M059J (cell line): ENCODE measurements at places on chromosomes 1 and 21. TPM values are rescaled to one million over a fixed set of nuclear protein-coding genes. Genes with fewer than 3 reads are reported as not detected.

GRCh38 chr1:109910963-109911798, 532 bp downstream of the CSF1 start:
- no peak for DNase-seq

DNA sequence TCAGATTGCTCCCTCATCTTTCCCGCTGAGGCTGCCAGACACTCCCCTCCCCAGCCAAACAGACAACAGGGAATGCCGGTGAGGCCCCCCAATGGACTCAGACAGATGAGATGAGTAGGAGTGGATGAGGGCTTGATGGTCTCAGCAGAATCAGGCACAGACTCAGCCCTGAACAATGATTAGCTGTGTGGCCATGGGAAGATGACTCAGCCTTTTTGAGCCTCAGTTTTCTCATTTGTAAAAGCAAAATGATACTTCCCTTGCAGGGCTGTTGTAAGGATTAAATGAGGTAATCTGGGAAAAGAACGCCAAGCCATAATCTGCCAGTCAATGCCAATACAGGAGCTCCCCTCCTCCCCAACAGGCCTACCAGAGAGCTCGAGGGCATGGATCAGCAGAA, 12.4 kb downstream of the C1orf198 start:
- no peak for DNase-seq

DNA sequence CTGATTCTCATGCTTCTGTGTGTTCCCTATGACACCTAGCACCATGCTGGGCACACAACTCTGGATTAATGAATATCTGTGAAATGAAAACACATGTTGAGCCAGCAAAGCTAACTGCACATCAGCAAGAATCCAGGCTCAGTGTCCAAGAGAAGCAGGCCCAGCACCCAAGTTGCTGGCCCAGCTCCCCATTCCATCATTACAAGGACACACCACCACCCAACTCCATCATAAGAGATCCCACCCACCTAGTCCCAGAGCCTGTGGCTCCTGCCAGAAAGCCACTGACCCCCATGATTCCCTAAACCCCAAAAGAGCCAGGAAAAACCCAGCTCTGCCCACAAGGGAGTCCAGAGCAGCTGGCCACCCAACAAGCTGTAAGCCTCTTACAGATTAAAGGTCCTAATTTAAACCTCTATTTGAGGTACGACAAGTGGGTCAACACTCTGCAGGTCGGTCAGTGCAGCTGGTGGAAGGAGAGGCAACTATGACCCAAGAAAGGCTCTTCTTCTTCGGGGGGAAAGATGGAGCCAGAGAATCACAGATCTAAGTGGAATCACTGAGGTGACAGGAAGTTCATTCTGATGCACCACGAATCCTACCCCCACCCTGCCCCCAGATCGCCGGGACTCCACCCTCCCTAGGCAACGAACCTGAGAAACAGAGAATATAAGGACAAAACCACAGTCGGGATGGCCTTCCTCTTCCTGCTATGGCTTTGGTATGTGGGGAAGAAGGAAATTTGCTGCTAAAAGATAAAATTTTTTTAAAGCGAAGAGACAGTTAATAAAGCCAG, 58.2 kb downstream of the CD34 start:
- no peak for DNase-seq

DNA sequence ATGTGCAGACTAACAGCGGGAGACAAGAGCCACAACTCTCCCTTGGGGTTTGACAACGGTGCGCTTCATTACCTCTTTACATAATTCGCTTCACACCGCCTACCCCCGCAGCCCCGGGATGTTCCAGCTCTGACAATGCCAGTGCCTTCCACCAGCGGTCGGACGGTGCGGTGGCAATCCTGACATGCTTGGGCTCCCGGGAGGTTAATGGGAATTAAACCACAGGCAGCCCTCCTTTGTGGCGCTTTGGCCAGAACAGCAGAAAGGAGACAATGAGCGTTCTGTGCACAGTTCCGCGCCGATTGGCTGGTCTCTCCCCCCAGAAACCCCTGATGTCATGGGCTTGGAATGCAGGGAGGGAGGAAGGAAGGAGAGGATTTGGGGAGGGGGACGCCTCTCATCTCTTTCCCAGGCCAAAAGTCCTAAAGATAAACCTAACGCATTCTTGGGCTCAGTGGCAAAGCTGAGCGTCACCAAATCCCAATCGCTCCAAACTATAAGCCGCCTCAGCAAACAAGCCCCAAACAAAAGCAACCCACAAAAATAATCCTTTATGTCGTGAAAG, 1.3 kb downstream of the CNN3 start:
- peak; percentile 96 for DNase-seq

DNA sequence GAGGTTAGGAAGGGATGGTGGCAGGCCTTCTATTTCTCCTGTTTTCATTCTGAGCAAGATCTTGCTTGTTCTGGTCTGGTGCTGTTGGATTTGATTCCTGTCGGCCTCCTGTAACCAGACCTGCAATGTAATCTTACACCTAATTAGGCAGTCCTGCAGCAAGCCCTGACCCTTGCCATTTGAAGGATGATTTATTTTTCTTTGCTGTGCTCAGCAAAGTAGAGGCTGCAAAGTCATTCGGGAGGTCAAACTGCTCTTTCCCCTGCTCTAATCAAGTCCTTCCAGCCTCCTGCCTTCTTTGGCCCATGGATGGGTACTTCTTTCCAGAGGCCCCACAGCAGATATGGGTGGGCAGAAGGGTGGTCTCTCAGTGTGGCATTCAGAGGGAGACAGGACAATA, 417.7 kb upstream of the USP24 start:
- peak; percentile 47 for DNase-seq

DNA sequence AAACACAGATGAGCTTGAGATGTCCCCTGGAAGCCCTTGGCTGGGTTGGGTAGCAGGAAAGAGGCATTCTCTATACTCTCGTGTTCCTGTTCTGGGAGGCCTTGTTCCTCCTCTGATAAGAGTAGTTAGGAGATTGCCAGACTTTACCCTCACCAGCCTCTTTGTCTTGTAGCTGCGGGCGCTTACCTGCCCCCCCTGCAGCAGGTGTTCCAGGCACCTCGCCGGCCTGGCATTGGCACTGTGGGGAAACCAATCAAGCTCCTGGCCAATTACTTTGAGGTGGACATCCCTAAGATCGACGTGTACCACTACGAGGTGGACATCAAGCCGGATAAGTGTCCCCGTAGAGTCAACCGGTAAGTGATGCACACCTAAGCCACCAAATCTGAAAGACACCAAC, 5.2 kb downstream of the AGO1 start:
- no peak for DNase-seq

- no peak for DNase-seq
Observed at GRCh38 chr1:19272064-19272463, 16.5 kb downstream of the AKR7A3 start.

DNA sequence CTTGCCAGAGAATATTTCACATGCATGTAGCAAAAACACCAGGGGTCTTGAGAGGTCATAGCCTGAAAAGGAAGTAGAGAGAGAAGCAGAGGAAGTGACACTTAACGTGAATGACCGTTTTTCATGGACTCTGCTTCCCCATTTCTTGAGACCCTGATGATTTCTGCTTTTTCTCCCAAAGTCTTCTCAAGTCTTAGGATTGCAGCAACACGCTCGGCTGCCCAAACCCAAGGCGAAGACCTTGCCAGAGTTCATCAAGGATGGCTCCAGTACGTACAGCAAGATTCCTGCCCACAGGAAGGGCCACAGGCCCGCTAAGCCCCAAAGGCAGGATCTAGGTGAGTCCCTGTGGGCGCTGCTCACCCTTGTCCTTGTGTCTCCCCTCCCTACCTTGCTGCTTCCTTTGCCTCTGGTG, 12.8 kb downstream of the THEMIS2 start:
- no peak for DNase-seq

- no peak for DNase-seq
Observed at GRCh38 chr1:39574646-39575045, 1.9 kb downstream of the PABPC4 start.

- DNase-seq = no peak
Observed at GRCh38 chr1:206715552-206716158, 30.9 kb downstream of the MAPKAPK2 start.

DNA sequence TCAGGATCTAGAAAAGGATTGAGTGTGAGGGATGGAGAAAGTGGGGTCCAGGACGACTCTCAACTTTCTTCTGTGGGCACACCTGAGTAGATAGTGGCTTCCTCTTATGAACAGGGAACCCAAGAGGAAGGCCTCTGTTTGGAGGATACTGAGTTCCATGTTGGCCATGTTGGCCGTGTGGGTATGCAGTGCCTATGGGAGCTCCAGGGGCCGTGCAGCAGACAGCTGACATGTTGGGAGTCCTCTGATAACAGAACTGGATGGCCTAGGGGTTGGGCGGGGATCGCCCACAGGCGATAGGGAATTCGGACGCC, 43.0 kb downstream of the TMEM53 start:
- DNase-seq = no peak

DNA sequence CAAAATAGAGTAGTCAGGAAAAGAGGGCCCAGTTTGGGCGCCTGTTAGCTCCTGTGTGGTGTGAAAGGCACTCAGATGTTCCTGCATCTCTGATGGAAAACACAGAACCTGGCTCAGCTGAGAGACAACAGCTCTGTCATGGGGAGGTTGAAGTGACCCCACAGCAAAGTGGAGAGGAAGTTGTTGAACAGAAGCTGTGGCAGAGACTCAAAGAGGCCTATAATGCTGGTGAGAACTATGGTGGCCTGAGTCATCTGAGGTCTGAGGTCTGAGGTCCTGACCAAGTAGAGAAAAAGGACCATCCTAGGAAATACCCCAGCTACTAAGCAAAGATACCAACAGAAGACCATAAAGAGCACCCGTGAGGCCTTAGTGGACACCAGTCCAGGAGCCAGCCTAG, 45.6 kb upstream of the JAK1 start:
- no peak for DNase-seq

DNA sequence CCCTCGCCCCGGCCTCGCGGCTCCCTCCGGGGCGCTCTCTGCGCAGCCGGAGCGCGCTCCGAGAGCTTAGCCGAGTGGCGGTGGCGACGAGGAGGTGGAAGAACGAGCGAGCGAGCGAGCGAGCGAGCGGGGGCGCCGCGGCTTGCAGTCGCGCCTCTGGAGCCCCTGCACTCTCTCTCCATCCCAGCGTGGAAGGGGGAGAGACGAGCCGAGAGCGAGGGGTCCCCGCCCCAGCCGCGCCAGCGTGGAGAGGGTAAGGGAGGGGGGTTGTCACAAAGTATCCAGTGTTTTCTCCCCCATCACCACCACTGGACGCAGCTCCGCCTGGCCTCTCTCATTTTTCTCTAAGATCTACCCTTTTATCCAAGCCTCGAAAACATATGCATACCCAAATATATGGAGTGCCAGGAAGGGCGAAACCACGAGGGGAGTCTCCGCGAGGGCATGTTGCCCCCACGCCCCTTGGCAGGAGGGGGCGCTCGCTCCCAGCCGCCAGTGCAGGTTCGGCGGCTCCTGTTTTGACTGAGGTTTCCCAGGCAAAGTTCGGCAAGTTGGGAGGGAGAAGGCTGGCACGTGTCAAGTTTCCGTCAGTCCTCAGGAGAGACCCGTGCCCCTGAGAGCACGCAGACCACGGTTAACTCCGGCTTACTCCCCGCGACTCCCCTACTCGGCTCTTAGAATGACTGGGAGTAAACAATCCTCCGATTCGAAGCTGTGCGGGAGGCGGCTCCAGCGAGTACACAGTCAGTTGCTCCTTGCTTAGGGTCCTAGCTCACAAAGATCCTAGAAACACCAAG, 569 bp upstream of the DAB1 start:
- peak; percentile 39 for DNase-seq

Gene CALML6
- not detected in 2 replicates for total RNA-seq

Gene TEDDM1
- not detected in 2 replicates for total RNA-seq

Gene EVI5
- total RNA-seq = 3.0 and 7.7 TPM in 2 replicates

Gene NCF2
- total RNA-seq = 10.8 and 17.1 TPM in 2 replicates

Gene RNU1-4
- total RNA-seq = not detected in 2 replicates

Gene SLAMF7
- 3.9 and 7.8 TPM in 2 replicates for total RNA-seq

Gene EFNA3
- 0.59 and 2.9 TPM in 2 replicates for total RNA-seq
